Body of pancreas (tissue), 4 donors: ENCODE measurements at places on chromosomes 5 and 9. TPM values are rescaled to one million over a fixed set of nuclear protein-coding genes. Genes with fewer than 3 reads are reported as not detected.

- H3K4me3 ChIP-seq, result no peak overlapping the region
- no peaks in the 10 kb centered on the region for H3K36me3 ChIP-seq
- H3K27me3 ChIP-seq, result no peaks in the 10 kb centered on the region
These were observed 5.2 kb upstream of the MGAT1 start for GRCh38 chr5:180807654-180808414.

- H3K4me3 ChIP-seq, result no peak overlapping the region
- no peaks in the 10 kb centered on the region for H3K27me3 ChIP-seq
- H3K36me3 ChIP-seq, result peaks cover 2% of the 10 kb centered on the region
- peak; percentile 16 for DNase-seq
- H3K27ac ChIP-seq, result no peak overlapping the region
These were observed 97.9 kb downstream of the CRB2 start for GRCh38 chr9:123453831-123454321.

DNA sequence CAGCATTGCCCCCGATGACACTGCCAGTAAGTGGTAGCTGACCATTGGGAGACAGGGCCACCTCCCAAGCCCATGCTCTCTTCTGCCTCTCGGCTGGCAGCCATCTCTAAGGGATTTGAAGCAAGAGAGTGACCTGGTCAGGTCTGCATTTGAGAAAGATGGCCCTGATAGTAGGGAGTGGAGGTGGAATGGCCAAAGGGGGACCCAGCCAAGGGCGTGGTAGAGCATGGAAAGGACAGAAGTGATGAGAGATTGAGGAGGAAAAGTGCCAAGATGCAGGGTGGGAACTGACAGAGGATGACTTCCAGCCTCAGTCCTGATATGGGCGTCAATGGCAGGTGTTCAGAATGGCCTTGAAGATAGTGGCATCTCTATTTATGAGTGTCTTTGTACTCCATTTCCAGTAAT, 9.0 kb downstream of the ABL1 start:
- no peaks in the 10 kb centered on the region for H3K36me3 ChIP-seq
- H3K4me3 ChIP-seq, result no peak overlapping the region
- H3K27ac ChIP-seq, result no peak overlapping the region
- peaks cover 54% of the 10 kb centered on the region for H3K4me1 ChIP-seq
- DNase-seq, result no peak

- H3K27ac ChIP-seq, result no peak overlapping the region
- H3K4me3 ChIP-seq, result no peak overlapping the region
- no peak for DNase-seq
- H3K4me1 ChIP-seq, result no peaks in the 10 kb centered on the region
These were observed 162.8 kb downstream of the SREK1 start for GRCh38 chr5:66306844-66307315.

DNA sequence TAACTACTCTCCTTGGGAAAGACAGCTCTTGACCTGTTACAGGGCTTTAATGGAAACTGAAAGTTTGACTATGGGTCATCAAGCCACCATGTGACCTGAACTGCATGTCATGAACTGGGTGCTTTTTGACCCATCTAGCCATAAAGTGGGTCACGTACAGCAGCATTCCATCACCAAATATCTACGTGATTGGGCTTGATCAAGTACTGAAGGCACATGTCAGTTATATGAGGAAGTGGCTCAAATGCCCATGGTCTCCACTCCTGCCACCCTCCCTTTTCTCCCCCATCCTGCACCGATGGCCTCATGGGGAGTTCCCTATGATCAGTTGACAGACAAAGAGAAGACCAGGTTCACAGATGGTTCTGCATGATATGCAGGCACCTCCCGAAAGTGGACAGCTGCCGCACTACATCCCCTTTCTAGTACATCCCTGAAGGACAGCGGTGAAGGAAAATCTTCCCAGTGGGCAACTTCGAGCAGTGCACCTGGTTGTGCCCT, 7.3 kb upstream of the FCN1 start:
- H3K4me1 ChIP-seq, result no peaks in the 10 kb centered on the region
- no peak for DNase-seq
- no peak overlapping the region for H3K27ac ChIP-seq
- H3K4me3 ChIP-seq, result no peak overlapping the region
- no peaks in the 10 kb centered on the region for H3K36me3 ChIP-seq
- H3K27me3 ChIP-seq, result no peaks in the 10 kb centered on the region

- no peak overlapping the region for H3K27ac ChIP-seq
- no peaks in the 10 kb centered on the region for H3K4me1 ChIP-seq
- DNase-seq, result no peak
- no peaks in the 10 kb centered on the region for H3K27me3 ChIP-seq
- no peak overlapping the region for H3K4me3 ChIP-seq
- no peaks in the 10 kb centered on the region for H3K36me3 ChIP-seq
These were observed 287.2 kb downstream of the ARRDC3 start for GRCh38 chr5:91095786-91096385.

The HTR1A gene
- total RNA-seq, result not detected
